ENCODE measurements at places on chromosomes 1 and 21.

DNA sequence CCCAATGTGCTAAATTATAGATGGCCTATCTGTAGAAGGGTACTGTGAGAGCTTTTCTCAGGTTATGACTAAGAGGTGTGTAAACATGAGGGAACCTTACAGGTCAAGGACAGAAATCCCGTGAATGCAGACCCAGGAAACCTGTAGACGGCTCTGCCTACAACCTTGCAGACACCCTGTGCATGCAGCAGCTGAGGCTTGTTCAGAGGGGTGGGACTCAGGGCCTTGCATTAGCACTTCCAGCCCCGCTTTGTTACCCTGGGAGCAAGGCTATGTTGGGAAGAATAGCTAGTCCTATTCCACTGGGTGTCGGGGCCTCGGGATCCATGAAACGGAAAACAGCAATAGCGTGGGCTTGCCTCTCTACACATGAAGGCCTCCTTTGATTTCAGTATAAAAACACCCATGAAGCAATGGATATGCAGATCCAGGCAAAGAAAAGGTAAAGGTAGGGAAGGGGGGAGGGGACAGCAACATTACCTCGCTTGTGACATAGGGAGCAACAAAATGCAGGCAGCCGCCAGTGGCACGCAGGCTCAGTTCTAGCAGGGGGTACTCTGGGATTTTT is 9.5 kb upstream of the NDUFS5 start:
- no peak for DNase-seq

DNA sequence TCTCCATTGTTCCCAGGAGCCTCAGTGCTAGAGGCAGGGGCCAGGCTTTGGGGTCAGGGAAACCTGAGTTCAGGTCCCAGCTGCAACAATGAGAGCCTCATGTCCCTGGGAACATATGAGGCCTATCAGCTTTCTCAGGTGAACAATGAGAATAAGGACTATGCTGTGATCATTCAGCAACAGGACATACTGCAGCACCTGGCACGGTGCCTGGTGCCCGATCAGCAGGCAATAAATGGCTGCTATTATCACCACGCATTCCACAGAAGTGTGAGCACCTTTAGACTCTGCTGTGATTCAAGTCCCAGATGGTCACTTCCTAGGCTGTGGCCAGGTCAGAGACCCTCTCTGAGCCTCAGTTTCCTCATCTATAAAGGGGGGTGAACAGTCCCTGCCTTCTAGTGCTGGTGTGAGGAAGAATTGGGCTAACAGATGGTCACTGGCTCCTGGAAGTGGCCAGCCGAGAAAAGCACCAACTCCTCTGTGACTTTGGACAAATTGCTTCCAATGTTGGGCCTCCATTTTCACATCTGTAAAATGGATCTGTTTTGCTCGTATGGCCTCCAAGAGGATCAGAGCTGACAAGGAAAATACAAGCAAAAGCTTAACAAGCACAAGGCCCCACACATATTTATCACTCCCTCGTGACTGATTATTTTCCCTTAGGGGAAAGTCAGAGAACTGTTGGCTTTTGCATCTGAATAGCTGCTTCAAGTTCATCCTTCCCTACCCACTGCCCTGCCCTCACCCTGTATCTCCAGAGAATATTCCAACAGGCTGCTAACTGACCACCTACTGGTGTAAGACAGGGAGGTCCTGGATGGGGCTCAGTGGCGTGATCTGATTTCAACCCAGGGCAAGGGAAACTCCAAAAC is 1.1 kb downstream of the SLC5A9 start:
- DNase-seq: no peak

DNA sequence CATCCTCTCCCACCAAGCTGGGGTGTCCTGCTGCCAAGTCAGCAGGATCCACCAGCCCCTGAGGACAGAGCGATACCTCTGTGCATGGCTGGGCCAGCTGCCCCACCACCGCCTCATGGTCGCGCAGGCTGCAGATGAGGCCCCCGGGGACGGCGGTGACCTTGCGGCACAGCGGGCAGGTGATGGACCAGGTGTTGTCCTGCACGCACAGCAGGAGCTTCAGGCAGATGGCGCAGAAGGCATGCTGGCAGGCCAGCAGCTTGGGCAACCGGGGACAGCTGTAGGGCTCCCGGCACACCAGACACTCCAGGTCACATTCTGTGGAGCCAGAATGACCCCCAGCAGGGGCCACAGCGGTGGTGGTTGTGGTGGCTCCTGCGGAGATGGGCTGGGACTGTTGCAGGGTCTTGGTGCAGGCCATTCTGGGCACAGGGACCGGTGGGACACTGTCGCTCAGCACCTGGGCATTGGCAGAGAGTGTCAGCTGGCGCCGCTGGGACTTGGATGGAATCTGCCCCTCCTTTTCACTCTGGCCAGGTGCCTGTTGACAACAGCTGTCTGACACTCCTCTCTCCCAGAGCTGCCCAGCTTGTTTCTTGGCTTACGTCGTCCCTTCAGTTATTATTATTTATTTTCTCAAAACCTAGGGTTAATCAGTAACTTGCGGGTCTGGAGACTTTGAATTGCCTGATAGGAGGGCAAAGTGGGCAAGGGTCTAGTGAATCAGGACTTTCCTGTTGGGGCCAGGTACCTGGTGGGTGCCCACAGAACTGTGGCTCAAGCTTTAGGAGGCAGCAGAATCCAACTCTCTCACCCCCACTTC is at the start of gene RNF186:
RNF186 (minus strand) TSS at position 603 of the 823 bp plus-strand sequence; CDS start at position 421, 182 bp downstream.
- no peak for DNase-seq

- peak; percentile 24 for DNase-seq
Observed at GRCh38 chr1:21175324-21175669, 1.4 kb downstream of the EIF4G3 start.

DNA sequence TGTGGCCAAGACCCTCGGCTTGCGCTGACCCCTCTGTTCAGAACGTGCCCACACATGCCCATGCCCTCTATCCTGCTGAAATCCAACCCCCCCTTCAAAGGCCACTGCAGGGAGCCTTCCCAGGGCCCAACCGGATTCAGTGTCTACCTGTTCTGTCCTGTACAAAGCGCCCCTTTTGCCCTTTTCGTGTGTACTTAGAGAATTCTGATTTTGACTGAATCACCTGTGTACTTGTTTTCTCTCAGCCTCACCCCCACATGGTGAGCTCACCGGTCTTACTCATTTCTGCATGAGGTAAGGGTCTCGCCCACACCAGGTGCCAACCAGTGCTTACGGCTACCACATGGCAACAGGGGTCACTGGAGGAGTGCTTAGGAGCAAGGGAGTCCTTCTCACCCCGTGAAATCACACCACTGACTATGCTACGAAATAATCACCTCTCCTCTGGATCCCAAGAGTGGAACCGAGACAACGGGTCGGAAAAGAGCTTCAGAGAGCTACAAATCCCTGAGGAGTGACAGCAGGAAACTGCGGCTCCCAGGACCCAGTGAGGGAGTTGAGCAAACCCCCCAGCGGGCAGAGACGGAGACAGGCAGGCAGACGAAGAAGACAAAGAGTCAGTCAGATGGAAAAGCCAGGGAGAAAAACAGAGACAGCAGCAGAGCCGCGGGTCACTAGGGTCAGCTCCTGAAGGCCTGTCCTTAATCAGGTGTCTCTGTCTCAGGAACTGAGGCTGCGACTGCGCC is 2.1 kb upstream of the S100A2 start:
- peak; percentile 53 for DNase-seq

GRCh38 chr1:111223126-111223685 is 4.3 kb upstream of the CHI3L2 start:
- DNase-seq: no peak

DNA sequence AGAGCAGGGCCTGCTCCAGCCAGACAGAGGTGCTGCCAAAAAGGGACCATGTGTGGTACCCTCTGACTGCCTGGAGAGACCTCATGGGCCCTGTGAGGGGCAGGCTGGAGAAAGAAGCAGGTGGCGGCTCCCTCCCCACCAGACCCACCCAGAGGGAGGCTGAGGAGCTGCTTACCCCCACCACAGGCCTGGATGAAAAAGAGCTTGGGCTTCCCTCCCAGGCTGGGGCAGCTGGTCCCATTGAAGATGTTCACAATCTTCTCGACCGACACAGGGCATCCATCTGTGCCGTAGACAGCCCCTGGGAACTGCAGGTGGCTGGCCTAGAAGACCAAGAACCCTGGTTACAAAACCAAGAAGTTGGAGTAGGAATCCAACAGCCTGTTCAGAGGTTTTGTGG is 19.6 kb downstream of the CASP9 start:
- DNase-seq: no peak

DNA sequence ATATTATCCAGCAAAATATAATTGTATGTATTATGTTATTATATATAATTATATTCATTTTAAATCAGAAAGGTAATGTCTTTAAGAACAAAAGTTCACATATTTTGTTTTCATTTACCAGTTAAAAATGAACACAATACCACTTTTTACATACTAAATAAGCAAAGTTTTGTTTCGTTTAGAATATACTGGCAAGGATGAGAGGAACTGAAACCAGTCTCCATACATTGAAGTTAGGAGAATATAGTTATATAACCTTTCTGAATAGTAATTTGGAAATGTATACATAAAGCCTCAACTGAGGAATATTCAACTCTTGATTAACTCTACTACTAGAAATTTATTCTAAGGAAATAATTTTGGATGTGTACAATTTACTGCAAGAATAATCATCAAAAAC is 110.5 kb downstream of the ZNF644 start:
- no peak for DNase-seq

GRCh38 chr1:201013991-201014815 is 9.3 kb downstream of the KIF21B start:
- DNase-seq: no peak

Data from stimulated activated CD4-positive, alpha-beta T cell treated with anti-CD3 and anti-CD28 coated beads, Interleukin-2, amount 100 ng/mL, for 24 hours (primary cell).